Activated naive CD8-positive, alpha-beta T cell treated with anti-CD3 and anti-CD28 coated beads, Interleukin-2, amount 10 ng/mL, durations not matched to agents 7 days and 5 days (primary cell): ENCODE measurements at places on chromosomes 12 and 14. TPM values are rescaled to one million over a fixed set of nuclear protein-coding genes. Genes with fewer than 3 reads are reported as not detected.

WASHC3 gene
- total RNA-seq, result 53.2 TPM

GRCh38 chr14:32559048-32559447 is 229.9 kb downstream of the AKAP6 start:
- no peak for DNase-seq

- DNase-seq, result no peak
These were observed 1.1 kb upstream of the NUDT4 start for GRCh38 chr12:93376436-93377251.

MANSC4 gene
- not detected for total RNA-seq

DNA sequence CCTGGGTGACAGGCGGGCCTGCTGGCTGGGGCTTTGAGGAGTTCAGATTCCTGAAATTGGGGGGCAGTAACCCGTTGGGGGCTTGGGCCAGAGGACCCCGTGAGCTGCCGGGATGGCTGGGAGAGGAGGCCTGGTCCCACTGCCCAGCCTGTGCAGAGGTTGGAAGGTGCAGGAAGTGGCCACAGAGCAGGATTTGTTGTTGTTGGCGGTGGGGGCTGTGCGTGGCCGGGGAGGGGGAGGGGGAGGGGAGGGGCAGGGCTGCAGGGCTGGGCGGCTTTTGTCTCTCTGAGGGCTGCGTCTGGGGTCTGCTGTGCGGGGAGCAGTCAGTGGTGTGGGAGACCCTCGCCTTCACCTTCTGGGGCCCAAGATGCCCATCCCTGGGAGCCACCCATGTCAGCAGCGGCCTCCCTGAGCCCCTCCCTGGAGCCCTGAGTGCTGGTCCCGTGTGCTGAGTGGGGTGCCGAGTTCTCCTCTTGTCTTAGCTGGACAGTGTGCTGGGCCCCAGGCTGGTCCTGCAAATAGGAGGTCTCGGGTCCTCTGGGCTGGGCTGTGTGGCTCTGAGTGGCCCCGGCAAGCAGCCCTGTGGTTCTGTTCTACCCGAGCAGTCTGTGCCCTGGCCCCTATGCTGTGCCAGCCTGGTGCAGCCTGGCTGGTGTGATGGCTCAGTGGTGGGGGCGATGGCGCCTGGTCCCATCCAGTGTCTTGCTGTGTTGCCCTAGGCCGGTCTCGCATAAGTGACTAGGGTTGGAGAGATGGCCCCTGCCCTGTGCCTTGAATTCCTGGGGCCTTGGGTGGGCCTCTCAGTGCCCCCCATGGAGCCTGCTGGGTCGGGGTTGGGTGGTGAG is 10.3 kb downstream of the KIF26A start:
- no peak for DNase-seq

DNA sequence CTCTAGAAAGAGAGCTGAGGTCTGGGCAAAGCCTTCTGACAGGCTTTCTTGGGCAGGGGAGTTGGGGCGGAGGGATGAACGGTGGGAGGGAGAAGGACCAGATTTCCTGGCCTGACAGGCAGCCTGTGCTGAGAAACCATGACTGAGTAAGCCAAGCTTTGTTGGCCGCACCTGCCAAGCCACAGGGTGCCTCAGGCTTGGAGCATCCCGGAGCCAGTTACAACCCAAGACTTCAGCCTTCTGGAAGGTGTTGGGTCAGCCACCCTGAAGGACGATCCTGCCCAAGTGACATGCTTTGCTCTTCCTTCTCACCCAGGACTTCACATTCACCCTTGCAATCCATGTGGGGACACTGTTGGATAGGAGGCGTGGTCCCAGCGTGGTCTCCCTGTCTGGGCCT is 21.0 kb upstream of the AQP2 start:
- no peak for DNase-seq

GRCh38 chr14:31419967-31420318 is 407 bp downstream of the HEATR5A start:
- DNase-seq, result peak; percentile 49

- no peak for DNase-seq
These were observed 75.8 kb downstream of the C12orf50 start for GRCh38 chr12:87953256-87953860.

- no peak for DNase-seq
These were observed 1.9 kb downstream of the PARP2 start for GRCh38 chr14:20345366-20345765.
